ENCODE measurements at places on chromosomes 5 and 9.

DNA sequence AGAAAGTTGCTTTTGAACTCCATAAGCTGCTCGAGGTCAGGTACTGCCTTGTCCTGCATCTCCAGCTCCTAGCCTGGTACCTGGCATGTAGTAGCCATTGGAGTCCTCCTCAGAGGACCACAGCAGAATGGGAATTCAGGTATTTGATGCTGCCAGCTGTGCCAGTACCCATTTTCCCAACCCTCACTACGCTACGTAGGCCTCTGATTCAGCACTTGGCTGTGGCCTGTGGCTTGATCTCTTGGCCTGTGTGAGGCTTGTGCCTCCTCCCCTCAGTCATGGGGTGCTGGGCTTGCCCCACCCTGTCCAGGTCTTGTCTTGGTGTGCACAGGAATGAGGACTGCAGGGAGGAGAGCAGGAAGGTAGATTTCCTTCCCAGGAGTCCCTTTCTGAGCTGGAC lies 11.8 kb downstream of the OTULIN start:
- no peak for DNase-seq

DNA sequence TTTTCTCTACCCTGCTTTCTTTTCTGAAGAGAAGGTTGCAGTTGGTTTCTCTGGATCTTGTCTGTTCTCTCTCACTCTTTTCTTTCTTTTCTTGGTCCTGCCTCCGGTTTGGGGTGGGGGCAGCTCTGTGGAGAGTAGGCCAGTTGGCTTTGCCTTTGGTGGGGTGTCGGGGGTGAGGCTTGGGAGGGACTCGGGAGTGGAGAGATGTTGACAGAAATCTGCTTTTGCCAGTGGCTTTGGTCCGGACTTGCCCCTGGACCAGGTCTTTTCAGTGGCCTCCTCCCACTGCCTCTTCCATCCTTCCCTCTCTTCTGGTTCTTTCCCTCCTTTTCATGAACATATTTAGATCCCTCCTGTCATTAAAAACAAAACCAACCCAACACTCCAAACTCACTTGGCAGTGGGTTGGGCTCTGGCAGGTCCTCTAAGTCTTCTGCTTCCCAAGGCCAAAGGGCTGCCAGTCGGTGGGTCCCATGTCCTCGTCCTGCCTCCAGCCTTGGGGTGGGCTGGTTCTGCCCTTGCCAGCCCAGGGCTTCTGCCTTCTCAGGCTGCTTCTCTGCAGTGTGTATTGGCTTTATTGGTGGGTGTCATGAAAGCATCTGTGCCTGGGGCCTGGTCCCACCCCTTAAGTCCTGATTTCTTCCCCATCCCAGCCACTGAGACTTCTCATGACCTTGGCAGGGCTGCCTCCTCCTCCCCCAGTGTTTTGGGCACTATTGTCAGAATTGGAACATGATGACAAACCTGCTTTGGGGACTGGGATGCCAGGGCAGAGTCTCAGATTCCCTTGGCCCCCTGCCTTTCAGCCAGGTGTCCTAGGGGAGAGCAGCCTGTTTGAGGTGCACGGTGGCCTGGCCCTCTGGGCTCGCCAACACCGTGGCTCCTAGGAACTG lies 16.9 kb downstream of the ANKRD33B start:
- no peak for DNase-seq

DNA sequence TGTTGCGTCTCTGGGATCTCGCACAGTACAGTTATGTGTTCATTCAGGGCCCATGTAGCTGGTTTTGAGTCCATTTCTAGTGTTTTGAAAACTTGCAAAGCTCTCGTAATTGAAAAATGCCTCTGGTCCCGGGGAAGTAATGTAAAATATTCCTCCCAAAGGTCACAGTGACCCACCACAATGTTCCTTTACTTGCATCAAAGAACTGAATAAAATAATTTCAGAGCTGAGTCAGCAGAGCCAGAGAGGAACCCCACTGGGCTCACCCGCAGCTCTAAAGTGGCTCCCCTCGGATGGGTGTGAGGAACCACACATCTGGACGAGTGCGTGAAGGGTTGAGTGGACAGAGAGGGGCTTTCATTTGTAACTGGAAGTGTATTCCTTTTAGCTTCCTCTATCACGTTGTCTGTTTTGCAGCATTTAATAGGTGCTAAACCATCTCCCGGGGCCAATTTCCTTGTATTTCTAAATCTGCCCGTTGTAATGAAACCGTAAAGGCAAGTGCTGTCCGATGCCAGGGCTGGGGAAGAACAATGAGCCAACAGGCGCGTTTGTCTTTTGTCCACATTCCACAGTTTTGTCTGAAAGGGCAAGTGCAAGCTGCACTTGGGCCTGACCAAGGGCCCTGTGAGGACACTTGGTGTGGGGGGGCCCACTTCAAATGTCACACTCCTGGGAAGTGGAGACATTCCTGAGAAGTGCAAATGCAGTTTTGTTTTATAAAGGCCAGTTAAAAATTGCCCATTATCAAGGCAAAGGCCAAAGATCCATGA lies 29.9 kb downstream of the COL5A1 start:
- no peak for DNase-seq

- DNase-seq = no peak
Measured at GRCh38 chr5:42760426-42760825, 3.8 kb downstream of the CCDC152 start.

GRCh38 chr5:54645882-54646355 lies 128.4 kb downstream of the SNX18 start:
- DNase-seq = no peak

DNA sequence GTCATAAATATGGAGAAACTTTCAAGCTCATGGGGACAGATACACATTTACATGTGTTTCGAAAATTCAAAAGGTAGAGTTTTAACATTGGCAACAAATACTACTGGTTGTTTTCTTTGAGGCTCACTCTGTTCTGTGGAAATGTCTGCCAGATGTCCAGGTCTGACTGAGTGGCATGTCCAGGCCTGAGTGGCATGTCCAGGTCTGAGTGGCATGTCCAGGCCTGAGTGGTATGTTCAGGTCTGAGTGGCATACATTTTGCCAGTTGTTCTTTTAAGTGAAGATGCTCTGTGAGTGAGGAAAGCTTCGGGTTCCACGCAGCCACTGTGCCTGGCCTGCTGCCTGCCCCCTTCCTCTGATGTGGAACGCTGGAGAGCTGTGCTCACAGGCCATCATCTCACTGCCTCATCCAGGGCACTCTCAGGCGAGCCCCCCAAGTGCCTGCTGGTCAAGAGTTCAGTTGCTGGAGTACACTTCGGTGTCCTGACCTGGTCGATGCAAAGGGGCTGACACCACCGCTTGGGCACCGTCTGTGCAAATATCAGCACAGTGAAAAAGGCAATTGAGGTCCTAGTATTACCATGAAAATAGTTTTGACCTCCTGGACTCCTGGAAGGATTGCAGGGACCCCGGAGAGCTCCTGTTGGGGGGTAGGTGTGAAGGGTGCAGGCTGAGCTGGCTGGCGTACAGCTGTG lies 89.9 kb downstream of the EHMT1 start:
- DNase-seq = no peak

GRCh38 chr5:118592229-118593002 lies 395.9 kb downstream of the DTWD2 start:
- DNase-seq = no peak

DNA sequence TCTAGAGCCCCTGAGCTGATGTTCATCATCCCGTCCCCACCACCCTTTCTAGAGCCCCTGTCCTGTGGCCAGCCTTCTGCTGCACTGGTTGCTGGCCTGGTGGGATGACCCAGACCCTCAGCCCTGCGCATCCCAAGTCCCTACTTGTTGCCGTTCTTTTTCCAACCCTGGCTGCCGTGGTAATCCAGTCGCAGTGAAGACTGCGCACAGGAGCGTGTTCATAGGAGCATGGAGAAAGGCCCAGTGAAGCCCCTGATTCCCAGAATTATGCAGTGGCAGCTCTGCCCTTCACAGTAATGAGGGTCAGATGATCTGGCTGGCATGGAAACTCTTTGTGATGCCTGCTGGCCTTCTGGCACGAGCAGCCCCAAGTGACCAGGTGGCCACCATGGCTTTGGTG lies 183.3 kb downstream of the CACNA1B start:
- DNase-seq = no peak

DNA sequence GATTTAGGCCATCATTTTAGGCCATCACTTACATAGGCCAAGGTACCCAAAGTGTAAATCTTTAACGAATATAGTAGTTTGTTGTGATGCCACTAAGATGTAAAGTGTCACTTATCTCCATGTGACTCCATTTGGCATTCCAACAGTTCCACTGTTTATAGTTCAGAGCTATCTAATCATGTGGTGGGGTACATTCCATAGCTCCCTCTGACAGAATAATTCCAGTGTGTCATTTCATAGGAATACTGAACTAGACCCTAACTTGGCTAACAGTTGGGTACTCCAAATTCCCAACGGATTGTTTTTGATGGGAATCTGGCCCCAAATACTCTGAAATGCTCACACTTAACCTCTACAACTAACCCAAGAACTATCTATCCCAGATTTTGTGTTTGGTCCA lies 76.7 kb upstream of the FST start:
- DNase-seq = no peak

- DNase-seq = no peak
Measured at GRCh38 chr5:155616779-155617392, 603.3 kb downstream of the KIF4B start.

GRCh38 chr5:86878250-86878649 lies 260.5 kb downstream of the COX7C start:
- DNase-seq = no peak

DNA sequence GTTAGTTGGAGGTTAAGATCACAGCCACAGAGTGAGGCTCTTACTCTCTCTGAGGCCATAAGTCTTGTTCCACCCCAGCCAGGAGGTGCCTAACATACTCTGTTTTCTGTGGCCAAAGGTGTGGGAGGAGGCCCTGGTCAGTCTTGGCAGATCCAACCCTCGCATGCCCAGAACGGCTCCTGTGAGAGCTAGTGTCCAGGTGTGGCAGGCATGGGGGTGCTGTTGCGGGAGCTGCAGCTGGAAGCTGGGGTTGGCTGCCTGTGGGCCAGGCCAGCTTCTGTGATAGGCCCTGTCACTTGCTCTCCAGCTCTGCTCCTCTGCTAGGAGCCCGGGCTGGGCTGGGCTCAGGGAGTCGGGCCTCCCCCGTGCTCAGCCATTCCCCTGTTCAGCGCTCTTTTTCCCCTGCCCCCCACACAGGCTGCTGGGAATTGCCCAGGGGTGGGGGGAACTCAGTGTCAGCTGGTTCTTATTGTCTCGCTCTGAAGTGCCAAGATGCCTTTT lies 31.6 kb downstream of the IER5L start:
- DNase-seq = no peak

GRCh38 chr5:106699796-106700195 lies 970.9 kb downstream of the EFNA5 start:
- DNase-seq = no peak

DNA sequence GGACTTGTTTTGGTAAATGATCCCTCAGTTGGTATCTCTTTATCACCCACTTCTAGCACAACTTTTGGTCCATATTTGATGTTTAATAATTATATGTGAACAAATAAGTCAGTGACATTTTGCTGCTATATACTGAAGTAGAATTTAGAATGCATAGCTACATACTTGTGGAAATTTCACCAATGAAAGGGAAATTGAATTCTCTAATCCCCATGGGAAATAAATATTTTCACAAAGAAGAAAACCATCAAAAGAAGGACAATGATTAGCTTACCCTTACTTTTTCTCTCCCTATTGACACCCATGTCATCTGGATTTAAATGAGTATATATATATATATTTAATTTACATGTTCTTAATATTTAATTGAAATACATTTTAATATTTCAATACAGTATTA lies 94.3 kb upstream of the DAB2 start:
- no peak for DNase-seq

- no peak for DNase-seq
Measured at GRCh38 chr9:114633438-114634089, 22.5 kb downstream of the TMEM268 start.

DNA sequence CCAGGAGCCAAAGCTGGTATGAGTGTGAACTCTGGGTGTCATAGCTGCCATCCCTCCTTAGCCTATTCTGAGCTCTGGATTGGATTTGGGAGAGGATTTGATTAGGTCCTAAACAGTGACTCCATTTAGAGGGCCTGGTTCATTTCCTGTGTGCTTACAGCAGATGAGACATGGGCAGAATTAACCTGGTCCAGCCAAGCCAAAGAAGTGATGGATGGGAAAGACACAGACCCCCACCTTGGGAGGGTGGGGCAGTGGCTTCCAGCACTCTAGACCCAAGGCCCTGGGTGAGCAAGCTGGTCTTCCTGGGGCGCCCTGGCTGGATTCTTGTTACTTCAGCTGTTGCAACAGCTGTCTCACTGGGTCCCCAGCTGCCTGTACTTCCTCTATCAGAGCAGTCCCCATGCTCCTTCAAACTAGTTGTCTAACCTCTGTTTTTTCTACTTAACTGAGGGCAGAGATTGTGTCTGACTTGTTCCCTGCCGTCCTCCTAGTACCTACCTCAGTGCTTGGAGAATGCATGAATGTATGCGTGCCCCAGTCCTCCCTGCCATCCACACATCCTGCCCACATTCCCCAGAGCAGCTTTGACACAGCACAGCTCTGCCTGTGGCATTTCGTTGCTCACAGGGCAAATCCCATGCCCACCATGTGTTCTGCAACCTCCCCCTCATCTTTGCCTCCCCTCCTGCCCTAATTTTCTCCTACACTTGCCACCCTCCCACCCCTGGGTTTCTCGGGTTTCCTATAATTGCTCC lies 115.9 kb downstream of the RGS3 start:
- DNase-seq = no peak

GRCh38 chr9:69122082-69122548 lies 52.0 kb upstream of the TJP2 start:
- DNase-seq = no peak

Data from HS-27A (cell line).